ENCODE measurements at places on chromosomes 1 and 21.

DNA sequence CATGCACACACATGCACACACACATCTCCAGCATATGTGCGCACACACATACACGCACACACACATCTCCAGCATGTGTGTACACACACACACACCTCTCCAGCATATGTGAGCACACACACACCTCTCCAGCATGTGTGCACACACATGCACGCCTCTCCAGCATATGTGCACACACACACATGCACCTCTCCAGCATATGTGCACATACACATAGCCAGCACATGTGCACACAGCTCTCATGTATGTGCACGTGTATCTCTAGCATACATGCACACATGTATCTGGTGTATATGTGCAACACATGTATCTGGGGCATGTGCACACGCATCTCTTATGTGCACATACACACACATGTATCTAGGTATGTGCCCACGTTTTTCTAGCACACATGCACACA is 57.9 kb downstream of the SLC19A1 start:
- no peak for DNase-seq

DNA sequence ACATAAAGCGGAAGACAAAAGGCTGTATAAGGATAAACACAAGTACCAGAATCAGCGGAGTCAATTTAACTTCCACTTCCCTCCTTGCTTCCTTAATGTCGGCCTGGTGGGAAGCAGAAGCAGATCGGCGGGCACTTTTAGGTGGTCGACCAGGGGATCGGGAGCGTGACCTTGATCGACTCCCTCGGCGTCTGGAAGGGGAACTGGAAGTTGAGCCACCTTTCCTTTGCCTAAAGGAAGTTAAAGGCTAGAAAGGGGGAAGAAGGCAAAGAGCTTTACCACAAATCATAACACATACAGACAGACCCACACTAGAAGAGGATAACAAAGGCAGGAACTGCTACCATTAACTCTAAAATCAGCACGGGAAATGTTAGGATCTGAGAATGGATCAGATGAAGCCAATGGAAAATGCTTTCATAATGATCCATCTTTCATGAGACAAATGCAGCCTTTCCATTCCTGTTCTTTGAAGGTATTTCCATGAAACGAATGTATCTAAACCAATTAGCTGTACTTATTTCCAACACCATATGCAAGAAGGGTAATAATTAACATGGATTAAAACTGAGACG is 5.7 kb downstream of the LBR start:
- DNase-seq = no peak

- no peak for DNase-seq
Observed at GRCh38 chr1:181134543-181135436, 46.3 kb downstream of the IER5 start.

DNA sequence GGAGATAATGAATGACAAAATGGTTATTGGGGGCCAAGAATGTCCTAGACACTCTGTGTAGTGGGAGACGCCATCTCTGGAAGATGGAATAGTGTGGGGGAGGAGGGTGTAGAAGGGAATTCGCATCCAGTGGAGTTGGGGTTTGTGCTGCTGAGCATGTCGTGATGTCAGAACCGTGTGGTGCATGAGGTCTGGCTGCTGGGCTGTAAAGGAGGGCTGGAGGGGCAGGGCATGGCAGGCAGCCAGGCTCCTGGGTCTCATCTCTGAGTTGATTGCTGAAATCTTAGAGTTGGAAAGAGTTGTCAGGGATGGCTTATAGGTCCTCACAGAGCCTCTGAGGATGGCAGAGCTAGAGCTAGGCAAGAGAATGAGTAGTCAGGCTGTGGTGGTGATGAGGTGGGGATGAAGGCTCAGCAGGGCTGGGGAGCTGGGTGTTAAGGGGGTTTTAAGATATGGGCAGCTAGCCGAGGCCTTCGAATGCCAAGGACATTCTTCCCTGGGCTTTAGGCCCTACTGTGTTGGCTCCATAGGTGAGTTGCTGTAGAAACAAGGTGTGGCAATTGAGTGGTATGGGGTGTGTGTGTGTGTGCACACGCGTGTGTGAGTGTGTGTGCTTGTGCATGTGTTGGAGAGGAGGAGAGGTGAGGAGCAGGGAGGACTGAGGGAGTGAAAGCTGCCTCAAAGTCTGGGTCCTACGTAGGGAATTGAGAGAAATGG is 1.9 kb downstream of the PPFIA4 start:
- DNase-seq = no peak

All from stimulated activated CD8-positive, alpha-beta memory T cell treated with anti-CD3 and anti-CD28 coated beads, Interleukin-15, amount 100 ng/mL, for 48 hours (primary cell).